ENCODE measurements at places on chromosomes 4 and X.

DNA sequence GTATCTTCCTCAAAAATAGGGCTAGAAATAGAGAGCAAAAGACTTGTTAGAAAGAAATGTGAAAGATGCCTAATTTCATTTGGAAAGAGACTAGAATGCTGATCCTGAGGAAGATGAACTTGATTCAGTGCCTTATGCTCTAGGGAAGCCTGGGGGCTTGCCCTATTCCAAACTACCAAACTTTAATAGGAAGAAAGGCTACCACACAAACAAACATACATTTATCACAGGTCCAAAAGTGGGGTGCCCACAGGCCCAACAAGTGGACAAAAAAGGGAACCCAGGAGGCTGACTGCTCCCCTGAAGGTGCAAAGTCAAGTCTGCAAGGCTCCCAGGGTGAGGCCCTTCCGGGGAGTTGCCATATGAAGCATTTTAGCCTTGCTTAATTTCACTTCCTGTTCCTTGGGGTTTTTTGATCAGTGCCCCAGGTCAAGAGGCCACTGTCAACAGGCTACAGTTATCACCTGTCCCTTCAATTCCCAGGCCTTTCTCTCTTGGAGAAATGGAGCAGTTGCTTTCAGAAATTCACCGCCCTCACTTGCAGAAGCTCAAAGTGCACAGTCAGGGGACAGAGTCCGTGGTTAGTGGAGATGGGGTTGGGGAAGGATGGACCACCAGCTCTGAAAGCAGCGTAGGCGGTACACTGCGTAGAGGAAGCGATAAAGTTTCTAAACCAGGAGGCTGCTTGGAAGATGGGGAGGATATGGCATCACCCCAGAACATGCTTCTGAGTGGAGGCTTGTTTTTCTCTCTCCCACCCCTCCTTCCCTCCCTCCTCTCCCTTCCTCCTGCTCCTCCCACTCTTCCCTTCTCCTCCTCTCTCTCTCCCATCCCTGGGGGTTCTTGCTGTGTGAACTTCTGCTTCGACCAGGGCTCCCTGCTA, 36.4 kb downstream of the TMEM154 start:
- DNase-seq, result no peak

GRCh38 chr4:106775636-106776035, 260.5 kb downstream of the DKK2 start:
- DNase-seq, result no peak

GRCh38 chr4:83890231-83890630, 354.3 kb downstream of the GPAT3 start:
- DNase-seq, result no peak

GRCh38 chr4:3029464-3029863, 44.9 kb downstream of the HTT-AS start:
- no peak for DNase-seq

- peak; percentile 25 for DNase-seq
These were observed 18.3 kb downstream of the CD99L2 start for GRCh38 chrX:150879855-150880807.

DNA sequence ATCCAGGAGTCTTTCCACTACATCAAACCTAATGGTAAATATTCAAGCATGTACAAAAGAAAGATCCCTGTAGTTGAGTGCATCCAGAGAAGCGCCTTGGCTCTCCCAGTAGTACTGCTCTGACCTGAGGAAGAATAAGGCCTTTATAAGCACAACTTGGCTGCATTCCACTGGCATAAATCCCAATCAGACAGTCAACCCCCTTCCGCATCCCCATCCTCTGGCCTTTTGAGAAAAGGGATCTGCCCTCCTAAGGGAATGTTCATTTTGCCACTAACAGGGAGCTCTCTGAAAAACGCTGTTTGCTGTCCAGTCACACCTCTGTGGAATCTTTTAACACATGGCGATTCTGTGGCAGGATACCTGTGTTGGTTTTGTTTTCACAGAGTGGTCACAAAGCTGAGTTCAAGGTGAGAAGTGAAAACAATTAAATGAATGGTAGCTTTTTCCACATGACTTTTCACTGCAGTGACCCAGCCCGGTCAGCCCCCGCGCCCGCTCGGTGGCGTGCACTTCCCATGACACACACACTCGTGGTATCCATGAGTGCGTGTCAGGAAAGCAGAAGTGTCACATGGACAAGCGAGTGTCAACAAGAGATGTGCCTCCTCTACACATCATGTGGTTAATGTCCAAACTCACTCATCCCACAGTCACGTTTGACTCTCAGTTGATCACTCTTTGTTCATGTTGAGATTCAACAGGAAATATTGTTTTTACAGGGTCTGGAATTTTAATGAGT, 112.2 kb upstream of the ENPP6 start:
- DNase-seq, result no peak

- no peak for DNase-seq
These were observed 183.1 kb upstream of the MXRA5 start for GRCh38 chrX:3529466-3530010.

Measured in osteocyte (in vitro differentiated cells).